Activated CD8-positive, alpha-beta T cell treated with anti-CD3 and anti-CD28 coated beads, Interleukin-2, amount 10 ng/mL, durations not matched to agents 7 days and 5 days (primary cell): ENCODE measurements at places on chromosomes 16 and 17.

GRCh38 chr16:82584553-82585152, 42.1 kb upstream of the CDH13 start:
- no peak for DNase-seq

DNA sequence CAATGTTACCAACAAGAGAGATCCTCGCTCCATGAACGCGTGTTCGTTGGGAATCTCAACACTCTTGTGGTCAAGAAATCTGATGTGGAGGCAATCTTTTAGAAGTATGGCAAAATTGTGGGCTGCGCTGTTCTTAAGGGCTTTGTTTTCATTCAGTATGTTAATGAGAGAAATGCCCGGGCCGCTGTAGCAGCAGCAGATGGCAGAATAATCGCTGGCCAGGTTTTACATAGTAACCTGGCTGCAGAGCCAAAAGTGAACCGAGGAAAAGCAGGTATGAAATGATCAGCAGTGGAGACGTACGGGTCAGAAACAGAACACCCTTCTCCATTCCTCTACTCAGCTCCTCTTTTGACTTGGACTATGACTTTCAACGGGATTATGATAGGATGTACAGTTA, 13.3 kb downstream of the SOCS1 start:
- no peak for DNase-seq

- DNase-seq: no peak
Measured at GRCh38 chr16:47599512-47599911, 138.4 kb downstream of the PHKB start.

- DNase-seq: no peak
Measured at GRCh38 chr17:45184144-45184543, 22.5 kb downstream of the HEXIM2 start.

GRCh38 chr17:6787081-6787693, 11.2 kb downstream of the FBXO39 start:
- DNase-seq: no peak

GRCh38 chr17:77131904-77132303, 8.9 kb upstream of the SEC14L1 start:
- no peak for DNase-seq

DNA sequence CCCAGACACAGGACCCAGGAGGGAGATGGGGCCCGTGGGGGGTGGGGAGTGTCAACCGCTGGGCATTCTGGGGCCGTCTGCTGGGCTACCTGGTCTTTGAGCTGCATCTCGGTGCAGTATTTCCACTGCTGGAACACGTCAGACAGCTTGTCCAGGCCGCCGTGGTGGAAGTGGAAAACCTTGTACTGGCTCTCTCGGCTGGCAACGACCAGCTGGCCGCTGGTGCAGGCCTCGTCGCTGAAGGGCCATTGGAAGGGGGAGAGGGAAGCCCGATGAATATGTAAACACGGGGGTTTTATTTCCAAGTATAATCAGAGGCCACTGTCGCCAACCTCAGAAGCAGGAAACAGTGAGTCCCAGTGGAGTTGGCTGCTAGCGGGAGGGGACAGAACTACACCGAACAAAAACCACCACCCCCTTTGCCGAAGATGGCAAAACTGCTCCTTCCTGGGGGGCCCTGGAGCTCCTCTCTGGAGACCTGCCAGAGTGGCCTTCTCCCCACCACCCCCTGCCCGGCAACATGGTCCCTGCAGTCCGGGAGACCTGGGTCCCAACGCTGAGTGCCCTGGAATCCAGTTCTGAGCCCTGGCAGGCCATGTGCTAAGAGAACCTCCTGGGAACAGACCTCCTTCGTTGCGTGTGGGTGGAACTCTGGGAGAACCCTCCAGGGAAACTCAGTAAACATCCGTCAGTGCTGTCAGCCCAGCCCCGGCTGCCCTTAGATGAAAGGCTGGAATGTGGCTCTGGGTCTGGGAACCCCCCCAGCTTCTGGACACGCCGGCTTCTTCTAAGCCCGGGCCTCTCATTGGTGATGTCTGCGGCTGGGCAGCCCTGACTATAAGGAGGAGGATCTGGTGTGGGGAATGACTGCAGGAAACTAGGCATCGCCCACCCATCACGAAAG, 84.1 kb downstream of the TBC1D16 start:
- DNase-seq: no peak

DNA sequence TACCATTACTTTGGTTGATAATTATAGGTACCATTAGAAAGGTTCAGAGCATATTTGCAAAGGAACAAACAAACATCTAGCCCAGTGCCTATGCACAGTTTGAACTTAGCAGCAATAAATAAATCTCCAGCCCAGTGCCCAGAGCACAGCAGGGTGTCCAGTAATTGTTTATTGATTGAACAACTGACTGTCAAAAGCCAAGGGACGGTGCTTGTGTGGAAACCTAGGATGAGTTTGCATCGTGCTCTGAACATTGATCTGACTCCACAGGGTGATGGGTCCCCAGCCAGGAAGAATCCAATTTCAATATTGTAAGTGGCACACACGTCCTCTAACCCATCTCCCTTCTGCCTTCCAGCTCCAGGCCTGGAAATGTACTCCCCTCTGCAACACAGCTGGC, 625.5 kb upstream of the C16orf82 start:
- no peak for DNase-seq

DNA sequence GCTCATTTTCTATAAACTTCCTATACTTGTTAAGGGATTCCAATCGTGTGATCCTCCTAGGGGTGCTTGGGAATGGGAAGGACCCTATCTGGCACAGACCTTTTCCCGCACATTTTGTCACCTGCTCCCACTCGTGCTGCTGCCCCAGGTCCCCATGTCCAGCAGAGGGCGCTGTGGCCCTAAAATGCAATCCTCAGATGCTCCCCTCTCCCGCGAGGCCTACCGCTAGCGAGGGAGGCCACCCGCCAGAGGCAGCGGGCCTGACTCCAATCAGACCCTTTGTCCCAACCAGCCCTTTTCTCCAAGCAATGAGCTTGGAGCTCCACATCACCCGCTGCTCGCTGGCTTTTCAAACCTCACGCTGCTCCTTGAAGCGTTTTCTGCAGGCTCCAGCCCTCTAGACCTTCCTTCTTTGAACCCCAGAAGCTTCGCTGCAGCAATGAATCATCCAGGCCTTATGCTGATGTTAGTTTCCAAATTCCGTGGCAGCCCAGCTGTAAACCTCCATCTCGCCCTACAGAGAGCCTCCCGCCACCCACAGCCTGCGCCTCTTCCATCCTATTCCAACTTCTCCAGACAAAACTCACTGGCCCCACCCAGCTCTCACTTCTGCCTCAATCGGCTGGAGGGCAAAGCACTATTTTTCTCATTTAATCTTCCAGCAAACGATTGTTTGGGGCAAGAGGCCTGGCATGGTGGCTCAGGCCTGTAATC, 23.6 kb upstream of the FZD2 start:
- DNase-seq: peak; percentile 90

DNA sequence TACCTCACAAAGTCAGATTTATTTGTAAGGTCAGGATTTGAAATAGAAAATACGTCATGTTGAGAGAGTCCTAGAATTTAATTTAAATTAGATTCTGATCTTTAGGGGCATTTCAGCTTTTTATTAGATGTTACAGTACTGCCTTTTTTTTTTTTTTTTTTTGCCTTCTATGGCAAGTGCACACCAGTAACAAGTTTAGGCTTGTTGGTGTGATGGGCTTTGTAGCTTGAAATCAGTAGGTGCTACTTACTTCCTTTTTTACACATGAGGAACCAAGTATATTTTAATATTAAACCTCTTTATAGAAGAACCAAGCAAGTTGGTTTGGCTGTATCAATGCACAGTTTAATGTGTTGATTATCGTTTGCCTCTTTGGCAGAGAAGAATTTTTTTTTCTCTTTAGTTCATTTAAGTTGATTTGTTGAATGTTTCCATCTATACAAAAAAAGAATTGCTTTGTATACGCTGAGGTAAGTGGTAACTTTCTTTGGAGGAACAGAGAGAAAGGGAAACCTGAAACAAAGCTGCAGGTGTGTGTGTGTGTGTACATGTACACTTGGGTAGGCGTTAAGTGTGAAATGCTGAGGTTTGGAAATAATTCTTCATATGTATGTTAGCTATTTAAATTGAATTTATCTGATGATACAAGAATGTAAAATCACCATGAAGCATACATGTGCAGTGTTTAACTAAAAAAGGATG, 15.7 kb downstream of the RBL2 start:
- DNase-seq: no peak

DNA sequence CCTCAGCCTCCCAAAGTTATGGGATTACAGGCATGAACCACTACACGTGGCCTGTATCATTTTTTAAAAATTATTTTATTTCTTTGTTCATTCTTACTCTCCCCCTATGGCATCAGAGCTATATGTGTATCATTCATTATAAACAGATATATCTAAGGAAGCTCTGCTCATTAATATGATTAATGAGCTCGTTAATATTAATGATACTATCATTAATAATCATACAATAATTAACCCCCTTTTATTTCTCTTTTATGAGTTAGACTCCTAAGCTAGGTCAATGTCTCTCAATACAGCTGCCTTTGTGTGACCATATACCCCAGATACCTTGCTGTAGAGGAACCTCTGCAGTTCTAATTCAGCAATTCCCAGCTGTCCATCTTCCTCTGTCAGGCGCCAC, 4.5 kb upstream of the RSKR start:
- no peak for DNase-seq

GRCh38 chr17:47301161-47301560, 22.6 kb upstream of the EFCAB13 start:
- DNase-seq: no peak

- DNase-seq: no peak
Measured at GRCh38 chr17:15894258-15894657, 50.7 kb upstream of the ADORA2B start.

DNA sequence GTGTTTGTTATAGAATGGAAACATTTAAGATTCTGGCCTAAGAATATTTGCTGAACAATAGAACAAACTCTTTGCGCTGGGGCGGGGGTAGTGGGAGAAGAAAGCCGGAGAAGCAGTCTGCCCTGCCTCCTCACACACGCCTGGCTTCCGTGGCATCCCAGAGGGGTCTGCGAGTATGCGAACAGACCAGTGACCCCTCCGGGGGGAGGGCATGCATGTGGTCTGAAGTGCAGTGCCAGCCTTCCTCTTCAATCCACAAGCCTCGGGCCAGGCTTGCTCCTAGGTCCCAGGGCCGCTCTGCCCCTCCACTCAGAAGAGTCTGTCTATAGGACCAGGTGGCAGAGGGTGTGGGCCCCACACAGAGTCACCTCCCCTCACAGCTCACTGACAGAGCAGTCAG, 14.1 kb upstream of the IGFALS start:
- DNase-seq: no peak

DNA sequence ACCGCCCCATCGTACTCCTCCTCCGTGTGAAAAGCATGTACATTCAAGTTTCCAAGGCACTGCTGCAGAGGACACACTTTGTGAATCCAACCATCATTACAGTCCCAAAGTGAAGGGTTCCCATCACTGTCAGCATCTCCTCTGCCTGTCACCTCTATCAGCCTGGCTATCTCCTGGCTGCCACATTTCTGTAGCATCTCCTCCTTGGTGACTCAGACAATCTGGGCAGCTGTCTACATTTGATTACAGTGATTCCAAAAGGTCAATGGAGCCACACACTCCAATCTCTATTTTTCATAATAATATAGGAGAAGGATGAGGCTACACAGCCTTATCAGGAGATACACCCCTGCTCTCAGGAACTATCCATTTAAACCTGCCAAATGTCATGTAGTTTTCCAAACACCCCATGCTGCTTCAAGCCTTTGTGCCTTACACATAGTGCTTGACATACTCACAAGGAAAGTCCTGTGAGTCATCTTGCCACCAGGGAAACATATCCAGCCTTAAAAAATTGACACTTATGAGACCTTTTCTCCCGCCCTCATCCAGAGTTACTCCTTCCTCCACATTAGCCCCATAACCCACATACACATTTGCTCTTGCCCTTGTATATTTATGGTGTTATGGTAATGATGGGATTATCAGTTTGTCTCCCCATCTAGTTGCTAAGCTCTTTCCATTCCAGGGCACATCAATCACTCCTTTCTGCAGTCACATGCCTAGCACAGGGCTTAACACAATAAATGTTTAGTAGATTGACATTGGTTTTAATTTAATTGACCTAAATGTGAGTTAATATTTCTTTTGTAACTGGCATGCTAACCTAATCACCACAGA, 250.1 kb upstream of the CDH5 start:
- no peak for DNase-seq

GRCh38 chr16:50705436-50706110, 12.2 kb downstream of the NOD2 start:
- no peak for DNase-seq

DNA sequence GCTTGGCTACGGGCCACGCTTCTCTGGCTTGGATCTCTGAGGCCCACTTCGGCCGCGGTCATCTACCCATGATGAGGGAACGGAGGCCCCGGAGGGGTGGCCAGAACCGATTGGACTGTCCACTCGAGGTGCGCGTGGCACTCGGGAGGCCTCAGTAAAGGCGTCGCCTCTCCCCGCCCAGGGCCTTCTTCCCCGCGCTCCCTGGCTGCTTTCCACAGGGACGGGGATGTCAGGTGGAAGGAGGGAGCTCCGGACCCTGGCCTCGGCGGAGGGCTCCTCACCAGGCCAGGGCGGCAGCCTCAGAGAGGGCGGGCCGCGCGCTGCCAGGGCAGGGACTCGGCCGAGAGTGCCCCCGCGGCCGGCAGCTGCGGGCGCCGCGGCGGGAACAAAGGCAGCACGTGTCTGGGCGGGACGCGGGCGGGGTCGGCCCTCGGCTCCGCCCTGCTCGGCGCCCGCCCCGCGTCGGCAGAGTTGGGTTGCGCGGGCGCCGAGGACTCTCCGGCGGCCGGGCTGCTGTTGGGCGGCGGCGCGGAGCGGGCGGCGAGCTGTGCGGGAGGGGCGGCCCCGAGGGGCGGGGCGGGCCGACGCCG, 587 bp upstream of the CDK5R1 start:
- DNase-seq: peak; percentile 62

DNA sequence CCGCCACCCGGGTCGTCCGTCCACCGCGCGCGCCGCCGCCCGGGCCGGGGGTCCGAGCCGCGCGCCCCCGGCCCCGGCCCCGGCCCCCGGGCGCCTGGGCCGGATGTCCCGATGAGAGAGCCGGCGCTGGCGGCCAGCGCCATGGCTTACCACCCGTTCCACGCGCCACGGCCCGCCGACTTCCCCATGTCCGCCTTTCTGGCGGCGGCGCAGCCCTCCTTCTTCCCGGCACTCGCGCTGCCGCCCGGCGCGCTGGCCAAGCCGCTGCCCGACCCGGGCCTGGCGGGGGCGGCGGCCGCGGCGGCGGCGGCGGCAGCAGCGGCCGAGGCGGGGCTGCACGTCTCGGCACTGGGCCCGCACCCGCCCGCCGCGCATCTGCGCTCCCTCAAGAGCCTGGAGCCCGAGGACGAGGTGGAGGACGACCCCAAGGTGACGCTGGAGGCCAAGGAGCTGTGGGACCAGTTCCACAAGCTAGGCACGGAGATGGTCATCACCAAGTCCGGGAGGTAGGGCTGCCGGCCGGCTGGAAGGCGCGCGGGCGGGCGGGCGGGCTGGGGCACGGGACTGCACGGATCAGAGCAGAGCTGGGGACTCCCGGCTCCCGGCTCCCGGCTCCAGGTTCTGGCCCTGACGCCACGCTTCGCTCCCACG, 548 bp downstream of the TBX2 start:
- DNase-seq: no peak

- DNase-seq: peak; percentile 43
Measured at GRCh38 chr16:66717112-66717675, 20.7 kb upstream of the CMTM4 start.

GRCh38 chr16:66487580-66488275, 60.6 kb downstream of the BEAN1 start:
- peak; percentile 18 for DNase-seq
